ENCODE measurements at places on chromosomes 5 and 9. TPM values are rescaled to one million over a fixed set of nuclear protein-coding genes. Genes with fewer than 3 reads are reported as not detected.

DNA sequence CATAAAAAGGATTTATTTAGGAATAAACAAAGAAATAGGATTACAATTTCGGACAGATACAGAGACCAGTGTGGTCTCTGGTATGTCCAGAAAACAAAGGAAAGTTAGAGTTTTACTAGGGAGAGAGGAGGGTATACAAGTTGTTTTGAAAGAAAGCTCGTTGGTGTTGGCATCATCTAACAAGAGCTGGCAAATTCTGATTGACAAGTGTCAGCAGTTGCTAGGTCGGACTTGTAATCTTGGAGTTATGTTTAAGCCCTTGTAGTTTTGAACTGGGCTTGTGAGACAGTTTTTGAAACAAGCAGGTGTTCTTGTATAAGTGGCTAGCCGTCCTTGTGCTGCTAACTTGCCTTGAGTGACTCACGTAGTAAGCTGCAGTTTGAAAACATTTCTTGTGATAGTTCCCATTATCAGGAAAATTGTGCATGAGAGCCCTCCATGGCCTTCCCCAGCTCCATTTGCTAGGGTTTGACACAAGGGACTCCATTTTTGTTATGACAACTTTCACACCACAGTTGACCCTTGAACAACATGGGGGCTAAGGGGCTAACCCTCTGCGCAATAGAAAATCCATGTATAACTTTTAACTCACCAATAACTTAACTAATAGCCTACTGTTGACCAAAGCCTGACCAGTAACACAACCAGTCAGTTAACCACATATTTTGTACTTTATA is 48.1 kb downstream of the ZNF622 start:
- H3K4me1 ChIP-seq, result no peaks in the 10 kb centered on the region
- no peak overlapping the region for H3K27ac ChIP-seq
- H3K27me3 ChIP-seq, result peaks cover 26% of the 10 kb centered on the region
- no peaks in the 10 kb centered on the region for H3K36me3 ChIP-seq
- DNase-seq, result no peak

- H3K36me3 ChIP-seq, result no peaks in the 10 kb centered on the region
- H3K27me3 ChIP-seq, result no peaks in the 10 kb centered on the region
- peaks cover 8% of the 10 kb centered on the region for H3K4me1 ChIP-seq
- no peak overlapping the region for H3K4me3 ChIP-seq
- no peak for DNase-seq
Observed at GRCh38 chr9:15139469-15139868, 167.5 kb downstream of the TTC39B start.

GABRA1 gene
- total RNA-seq, result not detected

DNA sequence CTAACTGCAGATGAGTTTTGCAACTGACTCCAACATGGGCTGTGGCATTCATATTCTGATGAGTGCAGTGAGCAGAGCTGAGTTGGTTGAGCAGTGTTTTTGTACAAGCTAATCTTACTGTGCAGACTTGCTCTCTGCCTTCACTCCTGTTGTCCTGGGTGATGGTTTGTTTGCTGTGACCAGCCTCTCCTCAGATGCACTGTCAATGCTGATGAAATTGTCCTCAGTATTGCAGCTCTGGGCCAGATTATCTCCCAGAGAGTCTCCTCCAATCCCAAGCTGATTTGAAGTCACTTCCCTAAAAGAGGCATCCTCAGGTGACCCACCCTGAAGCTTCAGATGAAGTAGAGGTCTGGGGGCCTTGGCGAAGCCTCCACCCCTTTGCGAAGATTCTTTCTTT is 581.8 kb downstream of the ACTL7B start:
- no peak for DNase-seq
- no peak overlapping the region for H3K27ac ChIP-seq
- H3K27me3 ChIP-seq, result no peaks in the 10 kb centered on the region

GCNT4 gene
- total RNA-seq, result under 0.01 TPM

DNA sequence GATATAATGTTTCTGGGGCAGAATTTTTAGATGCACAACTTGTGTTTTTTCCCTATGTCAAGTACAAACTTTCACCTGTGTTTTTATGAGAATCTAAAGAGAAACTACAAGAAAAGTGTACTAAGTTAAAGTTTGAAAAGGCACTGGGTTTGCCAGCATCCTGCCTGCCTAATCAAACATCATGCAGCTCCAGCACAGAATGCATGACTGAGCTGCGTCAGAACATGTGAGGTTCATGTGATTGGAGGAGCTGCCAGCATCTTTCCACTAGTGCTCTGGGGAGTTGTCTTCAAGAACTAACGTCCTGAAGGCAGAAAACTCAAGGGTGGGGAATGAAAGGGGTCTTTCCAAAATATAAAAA is 46.1 kb upstream of the RIC1 start:
- DNase-seq, result no peak
- H3K4me3 ChIP-seq, result no peak overlapping the region
- H3K27ac ChIP-seq, result peak overlapping the region; percentile 28
- H3K4me1 ChIP-seq, result peaks cover 34% of the 10 kb centered on the region

GRCh38 chr5:72206994-72207393 is 99.7 kb downstream of the MAP1B start:
- peaks cover 9% of the 10 kb centered on the region for H3K36me3 ChIP-seq
- peaks cover 14% of the 10 kb centered on the region for H3K4me1 ChIP-seq
- no peak overlapping the region for H3K4me3 ChIP-seq
- H3K27ac ChIP-seq, result no peak overlapping the region
- DNase-seq, result no peak

GRCh38 chr5:156477196-156477595 is 150.2 kb downstream of the SGCD start:
- no peak overlapping the region for H3K27ac ChIP-seq
- H3K4me1 ChIP-seq, result no peaks in the 10 kb centered on the region
- no peaks in the 10 kb centered on the region for H3K27me3 ChIP-seq
- no peak for DNase-seq
- H3K4me3 ChIP-seq, result no peak overlapping the region

- H3K4me1 ChIP-seq, result no peaks in the 10 kb centered on the region
- DNase-seq, result peak; percentile 52
- no peaks in the 10 kb centered on the region for H3K36me3 ChIP-seq
Observed at GRCh38 chr9:113593682-113594281, 130.3 kb downstream of the RGS3 start.

- H3K27me3 ChIP-seq, result no peaks in the 10 kb centered on the region
- no peak overlapping the region for H3K27ac ChIP-seq
- H3K4me3 ChIP-seq, result no peak overlapping the region
- DNase-seq, result no peak
- no peaks in the 10 kb centered on the region for H3K36me3 ChIP-seq
Observed at GRCh38 chr9:8963885-8964284, 1164.3 kb upstream of the DMAC1 start.
